ENCODE measurements at places on chromosomes 3 and 15. TPM values are rescaled to one million over a fixed set of nuclear protein-coding genes. Genes with fewer than 3 reads are reported as not detected.

OIP5 gene
- total RNA-seq, result 8.5 TPM

TRH gene
- total RNA-seq, result 0.22 TPM

DNA sequence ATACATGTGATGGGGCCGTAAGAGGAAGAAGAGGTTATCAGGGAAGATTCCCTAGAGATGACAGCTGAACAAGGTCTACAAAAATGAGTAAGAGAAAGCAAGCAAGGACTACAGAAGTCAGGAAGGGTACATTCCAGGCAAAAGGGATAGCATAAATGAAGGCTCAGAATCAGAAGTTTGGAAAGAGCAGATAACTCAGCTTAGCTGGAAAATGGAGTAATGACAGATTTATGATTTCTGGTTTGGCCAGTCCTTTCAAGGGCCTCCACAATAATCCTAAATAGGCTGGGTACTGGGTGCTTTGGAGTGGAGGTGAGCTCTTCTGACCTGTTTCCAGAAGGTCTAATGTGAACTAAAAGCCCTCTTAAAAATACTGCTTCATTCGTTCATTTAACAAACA lies 110.7 kb downstream of the MYO5A start:
- DNase-seq, result no peak
- H3K27ac ChIP-seq, result no peak overlapping the region
- no peaks in the 10 kb centered on the region for H3K4me1 ChIP-seq
- no peaks in the 10 kb centered on the region for H3K27me3 ChIP-seq

GRCh38 chr3:10356461-10356981 lies 35.6 kb upstream of the SEC13 start:
- H3K4me1 ChIP-seq, result peaks cover 10% of the 10 kb centered on the region
- H3K36me3 ChIP-seq, result no peaks in the 10 kb centered on the region
- DNase-seq, result no peak
- H3K4me3 ChIP-seq, result no peak overlapping the region
- H3K27ac ChIP-seq, result no peak overlapping the region

- H3K27me3 ChIP-seq, result peaks cover 40% of the 10 kb centered on the region
- no peak for DNase-seq
- H3K27ac ChIP-seq, result no peak overlapping the region
- H3K4me3 ChIP-seq, result no peak overlapping the region
- no peaks in the 10 kb centered on the region for H3K36me3 ChIP-seq
- H3K4me1 ChIP-seq, result peaks cover 5% of the 10 kb centered on the region
Measured at GRCh38 chr3:63477494-63478129, 174.9 kb upstream of the SNTN start.

DNA sequence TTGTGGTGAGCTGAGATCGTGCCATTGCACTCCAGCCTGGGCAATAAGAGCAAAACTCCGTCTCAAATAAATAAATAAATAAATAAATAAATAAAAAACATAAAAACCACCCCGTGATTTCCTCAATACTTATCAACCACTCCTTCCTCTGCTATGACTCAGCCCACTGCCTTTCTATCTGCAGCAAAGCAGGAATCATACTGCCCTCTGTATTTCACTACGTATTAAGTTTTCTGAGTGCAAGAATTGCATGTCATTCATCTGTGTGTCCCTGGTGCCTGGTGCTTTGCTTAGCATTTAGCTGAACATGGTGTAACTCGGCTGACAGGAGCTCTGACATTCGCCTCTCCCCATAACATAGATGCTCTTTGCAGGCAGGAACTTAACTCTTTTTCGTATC lies 7.1 kb downstream of the LSG1 start:
- DNase-seq, result no peak
- no peaks in the 10 kb centered on the region for H3K27me3 ChIP-seq
- H3K4me1 ChIP-seq, result no peaks in the 10 kb centered on the region
- no peak overlapping the region for H3K4me3 ChIP-seq

DNA sequence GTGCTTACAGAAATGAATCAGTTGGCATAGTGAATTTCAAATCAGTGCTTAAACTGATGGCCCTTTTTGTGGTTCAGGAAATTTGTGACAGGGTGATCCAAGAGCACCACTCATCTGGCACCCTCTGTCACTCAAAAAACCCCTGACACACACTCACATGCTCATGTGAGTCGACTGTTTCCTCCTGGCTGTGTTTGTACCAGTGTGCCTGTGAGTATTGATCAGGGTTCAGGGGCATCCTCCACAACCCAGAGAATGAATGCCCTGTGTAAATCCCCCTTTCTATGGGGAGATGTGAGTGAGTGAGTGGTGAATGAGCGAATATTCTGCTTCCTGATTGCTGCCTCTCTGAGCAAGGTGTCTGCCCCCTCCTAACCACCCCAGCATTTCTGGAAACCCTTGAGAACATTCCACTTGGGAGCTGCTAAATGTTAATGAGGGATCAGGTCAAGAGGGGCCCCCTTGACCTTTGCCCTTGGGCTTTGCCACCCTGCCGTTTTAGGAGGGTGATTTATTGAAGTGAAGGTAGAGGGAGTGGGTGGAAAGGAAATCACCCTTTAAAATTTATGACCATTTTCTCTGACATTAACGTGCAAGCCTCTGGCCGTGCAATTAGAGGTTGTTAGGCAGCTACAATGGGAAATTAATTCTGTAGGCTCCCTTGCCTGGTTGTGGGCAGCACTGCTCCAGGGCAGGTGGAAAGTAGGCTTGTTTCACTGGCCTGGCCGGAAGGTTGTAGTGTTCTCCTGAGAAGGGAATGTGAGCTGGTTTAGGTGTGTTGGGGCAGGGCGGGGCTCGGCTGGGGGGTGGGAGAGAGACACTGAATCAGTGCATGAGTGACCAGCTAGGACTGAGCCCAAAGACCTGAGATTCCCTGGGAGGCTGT lies 87.2 kb downstream of the SLCO3A1 start:
- no peak overlapping the region for H3K27ac ChIP-seq
- H3K27me3 ChIP-seq, result no peaks in the 10 kb centered on the region
- DNase-seq, result peak; percentile 62
- no peaks in the 10 kb centered on the region for H3K4me1 ChIP-seq

DNA sequence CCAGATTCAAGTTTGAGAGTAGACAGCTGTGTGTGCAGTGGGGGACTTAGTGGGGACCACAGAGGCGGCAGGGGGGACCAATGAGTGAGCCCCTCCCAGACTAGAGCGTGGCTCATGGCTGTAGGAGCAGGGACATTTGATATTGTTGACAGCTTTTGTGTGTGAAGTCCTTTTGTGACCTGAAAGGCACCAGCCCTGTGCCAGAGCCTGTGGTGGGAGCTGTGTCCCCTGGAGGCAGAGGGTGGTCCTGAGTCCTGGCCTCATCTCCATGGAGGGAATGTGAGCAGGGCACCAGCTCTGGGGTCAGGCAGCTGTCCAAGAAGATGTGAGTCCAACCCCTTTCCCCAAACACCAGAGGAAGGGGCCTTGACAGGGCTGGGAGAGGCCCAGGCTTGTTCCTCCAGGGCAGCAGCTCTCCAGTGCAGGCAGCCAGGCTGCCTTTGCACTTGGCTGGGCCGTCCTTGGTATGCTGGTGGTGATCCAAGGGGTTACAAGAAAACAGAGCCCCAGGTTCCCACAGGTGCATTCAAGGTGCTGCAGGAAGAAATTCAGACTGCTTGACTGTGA lies 10.1 kb upstream of the C3orf22 start:
- H3K4me3 ChIP-seq, result no peak overlapping the region
- no peaks in the 10 kb centered on the region for H3K36me3 ChIP-seq
- DNase-seq, result peak; percentile 32
- no peaks in the 10 kb centered on the region for H3K27me3 ChIP-seq
- H3K27ac ChIP-seq, result no peak overlapping the region

GRCh38 chr3:108590460-108590859 lies 938 bp downstream of the DZIP3 start:
- no peak overlapping the region for H3K27ac ChIP-seq
- H3K4me1 ChIP-seq, result peaks cover 2% of the 10 kb centered on the region
- H3K36me3 ChIP-seq, result no peaks in the 10 kb centered on the region
- no peak for DNase-seq
- H3K4me3 ChIP-seq, result peak overlapping the region; percentile 96

GRCh38 chr3:177349384-177349783 lies 152.1 kb upstream of the TBL1XR1 start:
- peaks cover 24% of the 10 kb centered on the region for H3K4me1 ChIP-seq
- no peaks in the 10 kb centered on the region for H3K36me3 ChIP-seq
- H3K27me3 ChIP-seq, result no peaks in the 10 kb centered on the region
- H3K4me3 ChIP-seq, result no peak overlapping the region
- no peak overlapping the region for H3K27ac ChIP-seq
- DNase-seq, result no peak

- no peak overlapping the region for H3K27ac ChIP-seq
- H3K36me3 ChIP-seq, result no peaks in the 10 kb centered on the region
- no peak overlapping the region for H3K4me3 ChIP-seq
- no peaks in the 10 kb centered on the region for H3K4me1 ChIP-seq
- H3K27me3 ChIP-seq, result peaks cover 15% of the 10 kb centered on the region
- no peak for DNase-seq
Measured at GRCh38 chr15:67505675-67506572, 15.0 kb upstream of the C15orf61 start.

- H3K4me3 ChIP-seq, result no peak overlapping the region
- DNase-seq, result no peak
- no peaks in the 10 kb centered on the region for H3K36me3 ChIP-seq
- no peak overlapping the region for H3K27ac ChIP-seq
- no peaks in the 10 kb centered on the region for H3K27me3 ChIP-seq
- H3K4me1 ChIP-seq, result peaks cover 5% of the 10 kb centered on the region
Measured at GRCh38 chr3:149552700-149553099, 78.2 kb downstream of the TM4SF4 start.

DNA sequence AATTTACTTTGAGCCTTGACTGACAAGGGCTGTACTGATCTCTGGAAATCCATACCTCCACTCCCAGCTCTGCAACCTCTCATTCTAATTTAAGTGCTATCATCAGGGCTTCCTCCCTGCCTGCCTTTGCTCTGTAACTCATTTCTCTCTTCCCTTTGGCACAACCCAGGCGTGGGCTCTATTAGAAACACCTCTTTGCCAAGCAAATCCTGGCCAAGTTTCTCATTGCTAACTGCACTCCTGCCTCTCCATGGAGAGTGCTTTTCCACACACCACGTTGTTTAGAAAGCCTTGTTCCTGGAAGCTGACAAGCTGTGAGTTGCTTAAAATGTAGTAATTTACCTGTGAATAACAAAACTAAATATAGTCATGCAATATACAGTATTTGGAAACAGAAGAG lies 20.1 kb upstream of the FSTL1 start:
- no peaks in the 10 kb centered on the region for H3K36me3 ChIP-seq
- no peaks in the 10 kb centered on the region for H3K27me3 ChIP-seq
- DNase-seq, result peak; percentile 46
- H3K27ac ChIP-seq, result no peak overlapping the region
- peaks cover 14% of the 10 kb centered on the region for H3K4me1 ChIP-seq
- H3K4me3 ChIP-seq, result no peak overlapping the region

DNA sequence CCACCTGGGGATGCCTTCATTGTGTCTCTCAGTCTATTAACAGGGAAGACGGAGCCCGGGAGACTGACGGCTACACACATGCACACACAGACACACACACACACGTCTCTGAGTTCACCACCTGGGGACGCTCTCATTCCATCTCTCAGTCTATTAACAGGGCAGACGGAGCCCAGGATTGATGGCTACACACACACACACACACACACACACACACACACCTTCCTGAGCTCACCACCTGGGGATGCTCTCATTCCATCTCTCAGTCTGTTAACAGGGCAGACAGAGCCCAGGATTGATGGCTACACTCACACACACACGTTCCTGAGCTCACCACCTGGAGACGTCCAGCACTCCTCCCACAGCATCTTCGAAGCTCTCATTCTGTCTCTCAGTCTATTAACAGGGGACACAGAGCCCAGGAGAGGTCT lies 143.9 kb downstream of the OR4M2 start:
- no peaks in the 10 kb centered on the region for H3K4me1 ChIP-seq
- H3K36me3 ChIP-seq, result no peaks in the 10 kb centered on the region
- H3K27ac ChIP-seq, result no peak overlapping the region
- no peak overlapping the region for H3K4me3 ChIP-seq
- no peak for DNase-seq

GRCh38 chr3:1883534-1883933 lies 215.1 kb upstream of the CNTN4 start:
- H3K27ac ChIP-seq, result no peak overlapping the region
- H3K4me3 ChIP-seq, result no peak overlapping the region
- no peaks in the 10 kb centered on the region for H3K27me3 ChIP-seq
- no peaks in the 10 kb centered on the region for H3K4me1 ChIP-seq
- no peaks in the 10 kb centered on the region for H3K36me3 ChIP-seq

DNA sequence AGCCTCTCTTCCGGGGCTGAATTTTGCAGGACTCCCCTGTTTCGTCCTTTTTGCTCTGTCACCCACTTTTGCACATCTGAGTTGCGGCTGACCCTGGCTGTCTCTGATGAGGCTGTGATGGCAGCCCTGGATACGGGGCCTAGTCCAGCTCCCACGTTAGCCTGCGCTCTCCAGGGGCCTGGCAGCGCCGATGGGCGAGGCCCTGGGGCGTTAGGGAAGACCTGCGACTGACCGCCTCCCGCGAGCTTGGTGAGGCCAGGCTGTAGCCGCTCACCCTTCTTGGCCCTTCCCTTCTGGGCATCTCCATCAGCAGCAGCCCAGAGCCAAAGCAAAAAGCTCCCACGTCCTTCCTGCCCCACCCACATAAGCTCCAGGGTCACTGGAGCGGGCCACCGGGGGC lies 85.2 kb downstream of the FBLN2 start:
- DNase-seq, result no peak
- H3K27ac ChIP-seq, result no peak overlapping the region
- H3K27me3 ChIP-seq, result no peaks in the 10 kb centered on the region

- H3K4me3 ChIP-seq, result no peak overlapping the region
- H3K36me3 ChIP-seq, result no peaks in the 10 kb centered on the region
- H3K27me3 ChIP-seq, result no peaks in the 10 kb centered on the region
- no peak overlapping the region for H3K27ac ChIP-seq
- H3K4me1 ChIP-seq, result no peaks in the 10 kb centered on the region
Measured at GRCh38 chr15:80613762-80614365, 81.2 kb upstream of the ABHD17C start.

GRCh38 chr3:137709011-137709601 lies 55.0 kb upstream of the SOX14 start:
- no peak overlapping the region for H3K4me3 ChIP-seq
- H3K27ac ChIP-seq, result no peak overlapping the region
- peak; percentile 77 for DNase-seq
- no peaks in the 10 kb centered on the region for H3K36me3 ChIP-seq
- no peaks in the 10 kb centered on the region for H3K4me1 ChIP-seq

GRCh38 chr3:177545964-177546363 lies 348.7 kb upstream of the TBL1XR1 start:
- H3K4me3 ChIP-seq, result no peak overlapping the region
- H3K36me3 ChIP-seq, result no peaks in the 10 kb centered on the region
- H3K27ac ChIP-seq, result no peak overlapping the region

DNA sequence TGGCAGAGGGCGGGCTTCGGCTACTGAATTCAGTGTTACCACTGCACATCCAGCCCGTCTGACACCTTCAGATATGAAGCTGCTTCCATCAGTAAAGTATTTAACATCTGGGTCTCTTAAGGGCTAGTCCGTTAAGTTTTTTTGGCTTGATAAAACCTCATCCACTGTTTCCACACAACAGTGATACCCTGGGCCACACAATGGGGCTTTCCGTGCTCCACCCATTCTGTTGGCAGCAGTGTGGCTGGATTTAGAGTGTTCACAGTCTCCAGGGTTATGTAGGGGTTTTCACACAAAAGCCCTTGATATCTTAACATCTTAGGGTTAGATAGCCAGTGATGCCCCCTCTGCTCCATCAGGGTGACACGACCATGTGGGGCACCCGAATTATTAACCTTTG lies 165.0 kb downstream of the STXBP5L start:
- H3K36me3 ChIP-seq, result no peaks in the 10 kb centered on the region
- DNase-seq, result no peak
- H3K4me1 ChIP-seq, result no peaks in the 10 kb centered on the region
